ENCODE measurements at places on chromosomes 11 and 22. TPM values are rescaled to one million over a fixed set of nuclear protein-coding genes. Genes with fewer than 3 reads are reported as not detected.

C1QTNF5 gene
- 14.4 TPM for total RNA-seq

KRTAP5-1 gene
- total RNA-seq = 0.30 TPM

IRAG1 gene
- total RNA-seq = 3.4 TPM

WNT7B gene
- 4.3 TPM for total RNA-seq

MAPK8IP1 gene
- total RNA-seq = 3.7 TPM

IFITM1 gene
- total RNA-seq = 17.0 TPM

HBB gene
- total RNA-seq = 2,108 TPM

CCDC188 gene
- 1.2 TPM for total RNA-seq

RNF121 gene
- 23.7 TPM for total RNA-seq

PKP3 gene
- 71.2 TPM for total RNA-seq

MPEG1 gene
- total RNA-seq = 19.8 TPM
